ENCODE measurements at places on chromosomes 6 and 20.

DNA sequence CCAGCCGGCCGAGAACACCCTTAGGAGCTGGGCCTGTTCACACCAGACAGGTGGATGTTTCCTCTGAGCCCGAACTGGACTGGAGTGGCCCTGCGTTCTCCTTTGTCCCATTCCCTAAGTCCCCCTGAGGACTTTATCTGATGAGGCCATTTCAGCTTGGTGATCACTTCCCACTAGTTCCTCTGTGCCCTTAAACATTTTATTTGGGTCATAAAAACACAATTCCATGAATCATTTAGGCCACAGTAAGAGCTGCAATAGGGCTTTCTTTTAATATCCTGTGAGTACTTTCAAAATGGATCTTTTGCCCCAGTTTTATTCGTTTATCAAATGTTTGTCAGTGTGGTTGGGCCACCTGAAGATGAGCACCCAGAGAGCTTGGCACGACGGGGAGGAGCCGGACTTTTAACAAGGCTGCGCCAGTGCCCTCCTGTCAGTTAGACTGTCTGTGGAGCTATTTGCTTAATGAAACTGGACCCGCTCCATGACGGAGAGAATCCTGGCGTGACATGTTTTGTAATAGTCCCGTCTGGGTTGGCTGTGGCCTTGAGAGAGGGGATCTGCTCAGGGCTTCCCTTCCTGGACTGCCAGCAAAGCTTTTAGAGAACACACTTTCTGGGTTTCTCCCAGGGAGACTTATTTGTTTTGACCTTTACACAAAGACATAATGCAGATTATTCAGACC lies 53.5 kb downstream of the ZDHHC14 start:
- no peak for ATAC-seq

GRCh38 chr6:126650931-126651330 lies 311.0 kb downstream of the CENPW start:
- no peak for ATAC-seq

GRCh38 chr6:30727920-30728553 lies 7.9 kb downstream of the TUBB start:
- no peak for ATAC-seq

DNA sequence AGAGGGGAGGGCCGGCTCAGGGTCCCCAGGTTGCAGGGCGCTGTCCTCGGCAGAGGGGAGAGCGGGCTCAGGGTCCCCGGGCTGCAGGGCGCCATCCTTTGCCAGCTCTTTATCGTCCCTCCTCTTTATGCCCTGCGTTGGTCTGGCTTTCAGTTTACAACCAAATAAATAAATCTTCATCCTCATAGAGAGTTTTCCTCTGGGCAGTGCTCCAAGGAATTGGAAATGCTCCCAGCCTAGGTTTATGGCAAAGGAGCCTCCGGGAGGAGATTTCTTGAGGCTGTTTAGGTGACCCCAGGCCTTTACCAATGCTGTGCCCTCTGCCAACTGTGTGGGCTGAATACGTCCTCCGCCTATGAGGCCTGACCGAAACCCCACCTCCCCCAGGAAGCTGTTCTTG lies 60.2 kb downstream of the CHMP4B start:
- ATAC-seq = no peak

DNA sequence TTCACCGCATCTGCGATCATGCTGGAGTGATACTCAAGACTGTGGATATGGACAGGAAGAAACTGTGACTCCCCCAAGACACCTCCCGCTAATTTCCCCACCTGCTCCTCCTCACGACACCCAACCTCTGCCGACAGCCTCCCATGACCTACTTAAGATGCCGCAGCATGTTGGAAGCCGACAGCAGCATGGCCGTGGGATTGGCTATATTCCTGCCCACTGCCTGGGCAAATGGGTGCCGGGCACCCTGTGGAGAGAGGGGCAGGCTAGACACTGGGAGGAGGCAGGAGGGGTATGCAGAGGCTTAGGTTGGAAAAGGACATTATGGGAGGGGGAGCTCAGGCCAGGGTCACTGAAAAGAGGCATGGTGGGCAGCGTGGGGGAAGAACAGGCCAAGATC lies 4.5 kb downstream of the IDH3B start:
- ATAC-seq = no peak

DNA sequence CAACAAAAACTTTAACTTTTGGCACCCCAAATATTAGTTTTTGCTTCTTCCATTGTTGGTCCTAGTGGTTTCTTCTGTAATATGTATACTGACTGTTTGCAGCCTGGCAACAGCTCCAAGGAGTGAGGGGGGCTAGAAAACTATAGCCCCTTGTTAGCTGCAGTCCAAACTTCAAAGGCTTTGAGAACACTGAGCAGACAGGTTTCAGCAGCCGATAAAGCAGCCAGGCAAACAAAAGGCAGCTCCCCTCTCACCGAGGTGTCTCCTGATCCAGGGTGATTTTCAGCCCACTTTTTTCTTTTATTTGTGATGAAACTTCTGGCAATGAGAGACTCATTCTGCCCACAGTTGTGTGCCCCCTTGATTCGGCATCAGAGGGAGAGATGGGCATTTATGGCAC lies 80.7 kb downstream of the OLIG3 start:
- no peak for ATAC-seq

DNA sequence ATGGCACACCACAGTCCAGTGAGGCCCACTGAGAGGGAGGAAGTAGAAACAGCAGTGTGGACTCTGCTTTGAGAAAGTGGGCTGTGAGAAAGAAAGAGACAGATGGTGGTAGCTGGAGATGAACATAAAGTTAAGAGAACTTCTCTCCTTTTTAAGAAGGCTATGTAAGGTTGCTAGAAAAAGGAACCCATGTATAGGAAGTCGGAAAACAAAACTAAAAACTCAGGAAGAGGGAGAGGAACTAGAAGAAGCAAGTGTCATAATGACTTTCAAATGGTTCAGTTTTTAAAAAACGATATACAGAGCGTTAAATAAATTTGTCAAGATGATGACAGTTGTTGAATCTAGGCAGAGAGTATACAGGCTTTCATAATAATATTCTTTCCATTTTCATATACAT lies 25.4 kb upstream of the GMNN start:
- no peak for ATAC-seq

GRCh38 chr6:136737871-136738691 lies 54.2 kb downstream of the MAP3K5 start:
- ATAC-seq = no peak

DNA sequence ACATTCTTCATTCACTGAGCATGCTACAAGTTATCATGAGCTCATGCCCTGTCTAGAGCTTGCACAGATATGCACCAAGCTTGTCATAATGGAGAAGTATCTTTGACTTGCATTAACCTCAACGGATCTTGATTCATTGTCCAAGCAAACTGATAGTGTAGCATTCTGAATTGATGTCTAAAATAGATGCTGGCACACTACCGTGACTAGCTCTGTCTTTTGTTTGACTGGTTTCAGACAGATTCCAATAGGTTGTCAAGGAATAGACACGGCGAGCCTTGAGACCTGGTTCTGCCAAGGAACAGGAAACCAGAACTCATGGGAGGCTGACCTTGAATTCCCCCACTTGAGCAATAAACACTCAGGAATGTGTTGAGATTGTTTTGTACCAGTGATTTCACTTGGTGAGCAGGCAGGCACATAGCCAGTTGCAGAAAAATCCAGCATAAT lies 1153.1 kb upstream of the GJE1 start:
- ATAC-seq = no peak

DNA sequence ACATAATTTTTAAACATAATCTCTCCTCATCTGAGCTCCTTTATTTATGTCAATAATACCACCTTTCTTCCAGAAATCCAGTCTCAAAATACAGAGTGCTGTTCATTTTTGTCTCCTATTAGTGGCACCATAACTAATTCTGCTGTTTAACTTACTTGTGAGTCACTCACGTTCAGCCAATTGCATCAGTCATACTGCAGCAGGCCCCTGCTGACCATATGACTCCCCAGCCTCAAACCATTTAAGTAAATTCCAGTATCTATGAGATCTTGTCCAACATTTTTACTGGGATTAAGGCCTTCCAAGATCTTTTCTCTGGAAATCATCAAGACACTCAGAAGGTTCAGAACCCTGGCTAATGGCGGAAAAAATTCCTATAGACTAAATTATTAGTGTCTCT lies 982.2 kb upstream of the MAP3K7 start:
- no peak for ATAC-seq

DNA sequence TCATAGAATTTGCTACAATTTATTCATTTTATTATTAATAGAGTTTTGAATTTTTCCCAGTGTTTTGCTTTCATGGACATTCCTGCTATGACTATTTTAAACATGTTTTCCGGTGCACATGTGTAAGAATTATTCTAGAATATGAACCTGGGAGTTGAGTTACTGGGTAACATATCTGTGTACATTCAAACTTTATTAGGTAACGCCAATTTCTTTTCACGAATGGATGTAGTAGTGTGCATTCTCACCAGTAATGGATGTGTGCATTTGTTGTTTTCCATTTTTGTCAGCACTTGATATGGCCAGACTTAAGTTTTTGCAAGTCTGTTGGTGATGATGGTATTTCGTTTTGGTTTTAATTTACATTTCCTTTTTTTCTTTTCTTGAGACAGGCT lies 118.8 kb downstream of the CDKAL1 start:
- no peak for ATAC-seq

DNA sequence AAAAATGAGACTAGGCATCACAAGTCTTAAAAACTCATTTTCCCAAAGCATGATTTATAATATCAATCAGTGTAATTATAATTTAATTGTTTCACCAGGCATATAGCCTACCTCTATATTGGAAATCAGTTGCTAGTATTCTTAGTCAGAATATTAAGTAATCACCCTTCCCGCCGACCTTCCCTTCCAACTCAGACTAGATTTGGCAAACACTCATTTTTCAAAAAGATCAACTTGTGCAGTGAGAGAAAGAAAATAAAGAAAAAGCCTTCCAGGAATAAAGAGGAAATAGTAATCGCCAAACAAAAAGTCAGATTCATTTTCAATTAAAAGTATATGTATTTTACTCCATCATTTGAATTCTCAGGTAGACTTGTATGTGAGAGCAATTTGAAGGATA lies 1.9 kb upstream of the BMP5 start:
- no peak for ATAC-seq

- no peak for ATAC-seq
Measured at GRCh38 chr6:130859161-130859867, 32.1 kb downstream of the SMLR1 start.
